CD4-positive, alpha-beta memory T cell (primary cell): ENCODE measurements at places on chromosomes 7 and 10. TPM values are rescaled to one million over a fixed set of nuclear protein-coding genes. Genes with fewer than 3 reads are reported as not detected.
A peak's percentile ranks its signal among the peaks of the same experiment; 100 is the strongest.

DNA sequence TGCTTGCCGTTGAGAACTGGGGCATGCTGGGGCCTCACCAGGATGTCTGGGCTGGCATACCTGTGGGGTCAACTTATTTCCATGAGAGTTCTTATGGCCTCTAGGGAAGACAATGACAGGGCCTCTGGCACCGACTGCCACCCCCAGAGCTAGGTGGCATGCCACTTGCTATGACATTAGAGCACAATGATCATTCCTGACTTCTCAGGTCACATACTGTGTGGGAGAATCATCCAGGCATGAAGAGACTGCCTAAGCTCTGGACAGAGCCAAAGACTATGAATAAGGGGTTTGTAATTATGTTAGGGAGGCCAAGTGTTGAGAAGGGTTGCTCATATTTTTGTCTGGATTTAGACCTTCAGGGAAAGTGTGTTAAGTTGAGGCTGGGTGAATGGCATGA lies 97.5 kb downstream of the PTPN20 start:
- no peak for DNase-seq

DNA sequence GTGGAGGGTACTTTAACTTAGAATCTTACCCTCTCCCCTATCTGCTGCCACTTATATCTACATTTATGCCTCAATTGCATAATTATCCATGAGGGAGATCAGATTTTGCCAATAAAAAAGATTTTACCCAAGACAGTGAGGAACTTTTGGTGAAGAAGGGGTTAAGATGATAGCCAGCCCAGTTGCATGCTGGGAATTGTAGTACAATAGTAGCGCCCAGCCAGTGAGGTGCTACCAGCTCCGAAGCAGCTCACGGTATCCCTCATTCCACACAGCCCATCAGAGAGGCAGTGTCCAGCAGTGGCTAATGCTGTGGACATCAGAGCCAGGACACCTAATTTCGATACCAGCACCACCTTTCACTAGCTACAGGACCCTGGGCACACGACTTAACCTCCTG lies 5.9 kb upstream of the LGI1 start:
- peak; percentile 13 for DNase-seq

DNA sequence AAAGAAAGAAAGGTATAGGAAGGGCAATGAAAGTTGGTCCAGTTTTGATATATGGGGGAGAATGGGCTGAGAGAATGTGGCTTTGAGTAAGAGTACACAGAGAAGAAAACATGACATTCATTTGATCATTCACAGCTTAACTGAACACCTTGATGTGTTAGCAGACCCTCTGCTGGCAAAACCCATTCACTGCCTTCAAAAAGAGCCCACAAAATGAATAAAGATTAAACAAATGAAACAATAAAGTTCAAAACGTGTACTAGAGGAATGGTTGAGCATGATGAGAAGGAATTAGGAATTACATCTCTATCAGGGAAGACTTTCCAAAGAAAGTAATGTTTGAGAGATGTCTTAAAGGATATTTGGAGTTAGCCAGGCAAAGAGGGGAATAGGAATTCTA lies 2.1 kb downstream of the WEE2 start:
- DNase-seq = no peak

DNA sequence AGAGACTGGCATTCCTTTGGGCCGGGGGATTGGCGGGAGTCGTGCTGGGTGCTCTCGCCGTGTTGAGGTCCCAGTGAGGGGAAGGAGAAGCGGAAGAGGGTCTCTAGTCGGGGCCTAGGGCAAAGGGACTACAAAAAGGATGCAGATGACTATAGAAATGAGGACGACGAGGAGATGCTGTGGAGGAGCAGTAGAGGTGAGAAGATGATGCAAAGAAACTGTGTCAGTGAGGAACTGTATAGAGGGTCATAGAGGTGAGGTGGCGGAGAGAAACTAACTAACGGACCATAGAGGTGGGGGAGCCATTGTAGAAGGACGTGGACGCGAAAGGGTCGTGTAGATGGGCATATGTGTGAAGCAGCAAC lies 324 bp downstream of the TWNK start:
- DNase-seq = no peak

DNA sequence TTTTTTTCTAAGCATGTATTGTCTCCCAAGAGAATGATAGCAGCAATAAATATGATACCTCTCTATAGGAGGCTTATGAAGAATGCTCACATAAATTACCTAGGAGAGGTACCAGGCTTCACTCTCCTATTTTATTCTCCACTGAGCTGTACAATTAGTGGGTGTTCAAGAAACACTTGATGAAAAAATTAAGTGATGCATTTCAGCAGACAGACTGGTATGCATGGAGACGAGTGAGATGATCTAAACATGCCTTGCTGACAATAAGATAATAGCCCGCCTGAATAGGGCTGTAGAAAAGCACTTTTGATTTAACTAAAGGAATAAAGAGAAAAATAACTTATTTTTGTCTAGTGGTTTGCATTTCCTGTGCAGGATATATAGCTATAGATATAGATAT lies 1449.7 kb downstream of the GATA3 start:
- DNase-seq = no peak

DNA sequence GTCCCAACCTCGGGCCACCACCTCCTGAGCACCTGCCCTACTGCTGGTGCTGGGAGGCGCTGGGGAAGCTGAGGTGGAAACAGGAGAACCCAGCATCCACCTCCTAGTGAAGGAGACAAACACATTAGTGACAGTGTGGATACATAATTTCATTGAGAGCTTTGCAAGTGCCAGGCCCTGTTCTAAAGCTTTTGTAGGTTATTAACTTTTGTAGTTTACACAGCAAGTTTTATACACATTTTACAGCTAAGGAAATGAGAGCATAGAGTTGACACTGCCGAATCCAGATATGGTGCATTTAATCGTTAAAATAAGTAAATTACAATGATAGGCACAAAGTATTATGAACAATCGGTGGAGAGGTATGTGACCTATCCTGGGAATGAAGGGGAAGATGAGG lies 466.1 kb upstream of the C7orf33 start:
- no peak for DNase-seq

COL26A1 gene
- not detected for total RNA-seq

SPDYE2B gene
- not detected for total RNA-seq

- DNase-seq = no peak
Measured at GRCh38 chr7:55623617-55624016, 51.3 kb upstream of the VOPP1 start.

DNA sequence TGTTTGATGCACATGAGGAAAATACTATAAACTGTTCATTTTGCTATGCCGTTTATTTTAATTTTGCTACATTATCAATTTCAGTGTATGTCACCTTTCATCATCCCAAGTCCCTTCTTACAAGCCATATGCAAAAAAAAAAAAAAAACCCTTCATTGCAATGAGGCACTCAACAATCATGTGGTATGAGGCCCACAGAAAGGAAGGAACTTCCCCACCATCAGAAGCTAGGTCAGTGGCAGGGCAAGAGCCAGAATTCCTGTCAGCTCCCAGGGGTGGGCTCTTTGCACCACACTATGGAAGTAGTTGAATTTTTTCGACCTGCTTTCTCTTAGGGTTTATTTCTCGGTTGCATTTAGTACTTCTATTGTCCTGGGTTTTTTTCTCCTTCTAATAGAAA lies 75.4 kb downstream of the NOC3L start:
- no peak for DNase-seq

DNA sequence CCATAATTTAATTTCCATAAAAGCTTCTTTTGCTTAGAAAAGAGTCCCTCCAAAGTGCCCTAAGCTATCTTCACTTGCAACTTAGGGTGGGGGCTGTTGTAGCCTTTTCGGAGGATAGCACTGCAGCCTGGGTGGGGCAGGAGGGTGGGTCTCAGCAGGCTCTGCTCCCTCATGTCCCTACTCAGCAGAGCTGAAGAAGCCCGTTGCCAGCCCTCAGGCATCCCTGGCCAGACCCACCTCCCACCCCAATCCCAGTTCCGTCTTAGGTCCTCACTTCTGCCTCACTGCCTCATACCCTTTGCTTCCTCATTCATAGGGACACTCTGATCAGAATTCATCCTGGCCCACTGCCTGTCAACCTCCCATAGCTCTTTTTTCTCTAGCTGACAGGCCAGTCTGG lies 99.8 kb upstream of the ZMIZ1 start:
- DNase-seq = no peak

SPDYE16 gene
- 1.1 TPM for total RNA-seq

GRCh38 chr7:71727347-71727746 lies 595.4 kb downstream of the GALNT17 start:
- no peak for DNase-seq

PSPH gene
- total RNA-seq = 8.0 TPM

- no peak for DNase-seq
Measured at GRCh38 chr7:1245524-1246050, 12.9 kb downstream of the UNCX start.

DNA sequence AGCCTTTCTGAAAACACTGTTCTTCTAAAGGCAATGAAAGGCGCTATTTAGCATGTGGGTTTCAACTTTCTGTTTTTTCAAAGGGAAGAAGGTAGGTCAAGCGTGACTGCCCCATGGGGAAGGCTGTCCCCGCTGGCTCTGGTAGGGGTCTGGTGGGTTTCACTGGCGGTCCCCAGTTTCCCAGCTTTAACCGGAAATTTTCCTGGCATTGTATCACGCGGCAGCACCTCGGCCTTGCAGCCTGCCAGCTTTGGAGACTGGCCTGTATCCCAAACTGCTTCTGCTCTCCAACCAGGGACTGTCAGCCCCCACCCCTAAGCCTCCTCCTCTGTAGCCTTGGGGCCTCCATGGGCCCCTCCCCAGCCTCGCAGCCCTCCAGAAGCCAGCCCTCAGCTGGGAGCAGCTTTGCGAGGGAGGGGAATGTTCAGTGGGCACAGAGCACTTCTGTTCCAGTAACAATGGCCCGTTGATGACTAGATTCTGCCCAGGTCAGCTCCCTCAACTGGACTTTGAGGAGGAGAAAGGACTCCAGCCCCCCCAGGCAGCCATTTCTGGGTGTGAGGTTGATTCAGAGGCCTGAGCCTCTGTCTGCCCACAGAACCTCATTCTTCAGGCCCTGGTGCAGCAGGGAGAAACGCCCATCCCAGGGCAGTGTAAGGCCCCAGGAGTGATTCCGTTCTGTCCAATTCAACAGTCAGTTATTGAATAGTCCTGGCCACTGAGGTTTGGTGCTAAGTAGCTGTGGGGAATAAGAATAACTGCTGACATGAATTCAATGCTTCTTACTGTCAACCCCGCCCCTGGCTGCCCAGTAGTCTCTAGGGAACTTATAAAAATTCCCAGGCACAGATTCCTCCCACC lies 17.1 kb downstream of the CHST3 start:
- no peak for DNase-seq

DNA sequence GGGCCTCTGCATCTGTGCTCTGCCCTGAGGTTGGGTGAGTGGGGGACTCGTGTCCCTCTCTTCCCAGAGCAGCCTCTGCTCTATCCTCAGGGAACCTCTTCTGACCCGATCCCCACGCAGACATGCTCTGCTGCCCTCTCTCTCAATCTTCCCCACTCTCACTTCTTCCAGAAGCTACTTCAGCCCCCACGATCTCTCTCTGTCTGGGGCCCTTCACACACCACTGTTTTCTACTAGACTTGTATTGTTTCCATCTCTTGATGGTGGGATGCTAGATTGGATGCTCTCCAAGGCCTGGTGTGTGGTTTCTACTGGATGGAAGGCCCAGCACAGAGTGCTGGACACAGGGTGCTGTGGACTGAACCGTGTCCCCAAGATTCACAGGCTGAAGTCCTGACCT lies 10.0 kb downstream of the MGMT start:
- DNase-seq = no peak

DNA sequence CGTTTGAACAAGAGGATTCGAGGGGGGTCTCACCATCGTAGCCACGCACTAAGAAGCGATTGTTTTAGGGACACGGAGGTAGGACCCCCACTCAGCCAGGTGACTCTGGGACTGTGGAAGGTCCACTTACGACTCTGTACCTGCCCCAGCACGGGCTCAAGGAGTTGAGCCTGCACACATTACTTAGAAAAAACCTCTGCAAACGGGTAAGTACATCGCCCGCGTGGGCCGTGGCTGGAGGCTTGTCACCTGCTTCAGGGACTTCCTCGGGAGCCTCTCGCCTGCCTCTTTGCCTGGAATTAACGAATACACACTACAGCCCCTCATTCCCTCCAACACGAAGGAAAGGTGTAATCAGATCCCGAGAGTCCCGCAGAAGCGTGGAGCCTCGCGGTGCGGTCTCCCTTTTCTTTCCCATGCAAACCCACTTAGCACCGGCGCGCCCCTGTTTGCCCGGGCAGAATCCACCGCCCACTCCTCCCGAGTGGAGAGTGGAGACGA lies 826 bp downstream of the PODXL start:
- peak; percentile 8 for DNase-seq

DNA sequence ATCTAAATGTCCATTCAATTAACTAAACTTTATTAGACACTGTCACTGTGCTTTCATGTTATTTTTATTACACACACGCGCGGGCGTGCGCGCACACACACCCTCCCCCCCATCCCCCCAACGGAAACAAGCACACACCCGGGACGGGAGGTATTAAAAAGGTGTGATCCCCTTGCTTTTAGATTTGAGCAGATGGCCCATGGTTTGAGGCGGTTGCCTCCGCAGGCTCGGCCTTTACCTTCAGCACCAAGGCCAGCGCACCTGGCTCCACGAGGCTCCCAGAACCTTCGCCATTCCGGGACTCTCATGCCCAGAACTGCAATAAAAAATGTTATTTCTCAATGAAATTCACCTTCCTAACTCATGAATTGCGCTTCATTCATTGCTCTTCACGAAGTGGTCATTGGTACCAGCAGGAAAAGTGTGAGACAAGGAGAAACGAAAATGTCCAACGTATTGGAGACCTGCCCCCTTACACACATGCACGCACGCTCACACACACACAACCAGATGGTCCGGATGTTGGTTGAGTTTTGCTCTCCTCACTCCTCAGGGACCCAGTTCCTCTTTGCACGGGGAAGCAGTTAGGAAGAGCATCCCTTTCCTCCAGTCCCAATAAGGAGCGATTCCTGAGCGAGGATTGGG lies 20.8 kb upstream of the PTF1A start:
- no peak for DNase-seq

DNA sequence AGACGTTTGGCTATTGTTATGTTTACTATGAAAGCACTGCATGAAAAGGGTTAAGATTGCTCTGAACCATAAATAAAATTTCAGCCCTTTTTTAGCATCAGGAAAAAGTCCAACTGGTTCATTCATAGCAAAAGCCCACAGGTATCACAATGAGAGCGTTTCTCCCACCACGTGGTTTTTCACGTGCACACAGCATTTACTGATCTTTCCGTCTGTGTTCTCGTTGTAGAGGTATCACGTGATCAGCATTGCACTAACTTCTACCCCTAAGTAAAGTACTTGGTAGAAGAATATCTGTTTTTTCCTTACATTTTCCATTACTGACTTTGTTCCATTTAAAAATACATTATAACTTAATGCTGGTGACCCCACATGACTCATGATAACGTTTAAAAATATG lies 17.8 kb upstream of the CCDC3 start:
- DNase-seq = no peak

AKR1C4 gene
- not detected for total RNA-seq

OR2A1 gene
- total RNA-seq = not detected

- no peak for DNase-seq
Measured at GRCh38 chr7:11847336-11847735, 15.3 kb upstream of the THSD7A start.

PLXNA4 gene
- 0.06 TPM for total RNA-seq

NPFFR1 gene
- not detected for total RNA-seq
